ENCODE measurements at places on chromosomes 12 and 14.

DNA sequence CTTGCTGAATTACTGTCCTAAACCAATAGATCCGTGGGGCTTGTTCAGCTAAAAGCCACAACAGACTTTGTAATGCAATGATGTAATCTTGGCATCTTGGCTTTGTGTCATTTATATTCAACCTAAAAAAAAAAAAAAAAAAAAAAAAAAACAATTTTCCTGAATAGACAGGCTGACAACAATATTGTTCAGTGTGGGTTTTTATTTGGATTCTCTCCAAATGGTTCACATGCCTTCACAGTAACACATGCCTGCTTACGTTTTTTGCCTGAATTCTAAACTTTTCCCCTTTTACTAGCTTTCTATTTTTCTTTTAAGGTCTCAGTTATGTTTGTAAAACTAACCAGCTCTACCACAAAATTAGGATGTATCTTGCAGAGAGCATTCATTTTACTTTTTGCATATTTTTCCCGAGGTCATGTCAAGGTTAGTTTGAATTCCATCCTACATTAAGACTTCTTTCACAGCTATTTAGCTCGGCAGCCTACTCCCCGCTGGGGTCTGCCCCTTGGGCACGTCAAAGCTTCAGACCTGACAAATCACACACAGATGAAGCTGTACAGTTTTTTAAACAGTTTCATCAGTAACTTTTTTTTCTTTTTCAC is 213.7 kb upstream of the NPAS3 start:
- DNase-seq: peak; percentile 58

- no peak for DNase-seq
Observed at GRCh38 chr14:38387821-38388220, 131.9 kb upstream of the CLEC14A start.

- no peak for DNase-seq
Observed at GRCh38 chr14:34718750-34719304, 4.4 kb upstream of the CFL2 start.

- no peak for DNase-seq
Observed at GRCh38 chr12:68114606-68115005, 44.9 kb downstream of the IFNG start.

DNA sequence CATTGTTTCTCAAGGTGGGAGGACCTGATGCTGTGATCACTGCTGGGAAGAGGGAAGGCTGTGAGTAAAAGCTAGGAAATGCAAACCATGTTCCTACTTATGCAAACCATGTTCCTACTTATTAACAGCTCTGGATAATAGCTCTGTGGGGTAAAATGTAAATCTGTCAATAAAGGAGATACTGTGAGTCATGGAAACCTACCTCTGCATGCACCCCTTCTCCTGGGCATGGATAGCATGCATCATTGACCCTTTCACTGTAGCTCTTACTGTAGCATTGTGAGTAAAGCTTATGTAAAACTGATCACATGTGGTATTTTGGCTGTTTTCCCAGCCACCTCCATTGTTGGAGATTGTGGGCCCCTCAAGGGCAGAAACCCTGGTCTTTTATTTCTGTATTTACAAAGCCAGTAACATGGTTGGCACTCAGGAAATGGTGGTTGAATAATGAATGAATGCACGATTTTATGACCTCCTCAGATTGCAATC is 253.7 kb downstream of the GRIN2B start:
- no peak for DNase-seq

GRCh38 chr12:27164330-27165040 is 79.6 kb upstream of the STK38L start:
- no peak for DNase-seq

GRCh38 chr14:48398675-48399282 is 723.4 kb upstream of the MDGA2 start:
- DNase-seq: peak; percentile 3

DNA sequence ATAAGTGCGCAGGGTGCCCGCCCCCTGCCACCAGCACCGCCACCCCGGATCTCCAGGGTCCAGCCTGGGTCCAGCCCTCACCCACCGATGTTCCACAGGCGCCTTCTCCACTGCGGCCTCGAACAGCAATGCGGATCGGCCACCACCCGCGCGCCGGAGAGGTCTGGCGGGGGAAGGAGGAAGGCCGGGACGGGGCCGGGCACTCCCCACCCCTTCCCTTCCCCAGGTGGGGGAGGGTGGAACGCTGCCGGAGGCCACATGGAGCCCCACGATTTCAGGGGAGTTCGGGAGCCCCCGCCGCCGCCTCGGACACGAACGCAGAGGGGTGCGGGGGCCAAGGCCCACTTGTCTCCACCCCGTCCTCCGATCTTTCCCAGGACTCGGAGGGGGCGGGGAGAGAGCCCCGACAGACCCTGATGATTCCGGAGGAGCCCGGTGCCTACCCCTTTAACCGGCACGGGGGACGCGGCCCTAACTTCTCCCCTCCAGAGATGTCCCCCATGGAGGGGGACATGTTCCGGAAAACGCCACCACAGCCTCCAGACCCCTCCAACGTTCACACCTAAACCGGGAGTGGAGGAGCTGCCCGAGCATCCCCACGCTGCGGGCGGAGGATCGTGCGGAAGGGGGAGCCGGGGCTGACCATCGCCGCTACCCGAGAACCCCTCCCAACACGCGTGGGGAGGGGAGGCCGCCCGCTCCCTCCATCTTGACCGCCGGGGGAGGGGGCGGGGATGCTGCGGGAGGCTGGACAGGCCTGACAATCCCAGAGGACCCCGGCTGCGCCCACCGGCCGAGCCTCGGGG is 1.1 kb downstream of the ATXN2 start:
- no peak for DNase-seq

GRCh38 chr12:130433834-130434233 is 96.1 kb downstream of the PIWIL1 start:
- DNase-seq: no peak

- no peak for DNase-seq
Observed at GRCh38 chr12:88433997-88434703, 146.1 kb downstream of the KITLG start.

- DNase-seq: no peak
Observed at GRCh38 chr14:95645389-95645996, 40.7 kb upstream of the TCL1B start.

DNA sequence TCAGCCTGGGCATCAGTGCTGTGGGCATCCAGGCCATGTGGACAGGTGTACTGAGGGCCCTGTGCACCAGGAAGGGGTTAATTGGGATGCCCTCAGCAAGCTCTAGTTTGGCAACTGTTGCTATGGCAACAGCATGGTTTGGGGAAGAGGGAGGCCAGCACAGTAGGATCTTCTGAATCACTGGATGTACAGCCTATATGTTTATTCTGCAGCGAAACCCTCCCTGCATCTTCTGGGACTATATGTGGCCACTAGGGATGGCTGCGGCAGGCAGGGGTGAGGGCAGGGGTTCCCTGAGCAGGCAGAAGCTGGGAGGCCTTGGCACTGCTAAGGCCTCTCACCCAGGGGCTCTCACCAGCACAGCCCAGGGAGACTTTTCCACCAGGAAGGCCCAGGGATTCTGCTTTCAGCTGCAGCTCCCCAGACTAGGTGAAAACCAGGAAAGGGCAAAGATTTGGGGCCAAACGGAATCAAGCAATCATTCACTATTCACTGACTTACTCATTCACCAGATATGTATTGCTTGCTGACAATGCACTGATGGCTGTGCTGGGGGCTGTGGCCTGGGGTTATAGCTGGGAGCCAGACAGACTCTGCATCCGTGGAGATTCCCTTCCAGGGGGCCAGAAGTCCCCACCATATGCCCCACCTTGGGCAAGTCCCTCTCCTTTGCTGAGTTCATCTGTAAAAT is 42.8 kb downstream of the IRF2BPL start:
- no peak for DNase-seq

DNA sequence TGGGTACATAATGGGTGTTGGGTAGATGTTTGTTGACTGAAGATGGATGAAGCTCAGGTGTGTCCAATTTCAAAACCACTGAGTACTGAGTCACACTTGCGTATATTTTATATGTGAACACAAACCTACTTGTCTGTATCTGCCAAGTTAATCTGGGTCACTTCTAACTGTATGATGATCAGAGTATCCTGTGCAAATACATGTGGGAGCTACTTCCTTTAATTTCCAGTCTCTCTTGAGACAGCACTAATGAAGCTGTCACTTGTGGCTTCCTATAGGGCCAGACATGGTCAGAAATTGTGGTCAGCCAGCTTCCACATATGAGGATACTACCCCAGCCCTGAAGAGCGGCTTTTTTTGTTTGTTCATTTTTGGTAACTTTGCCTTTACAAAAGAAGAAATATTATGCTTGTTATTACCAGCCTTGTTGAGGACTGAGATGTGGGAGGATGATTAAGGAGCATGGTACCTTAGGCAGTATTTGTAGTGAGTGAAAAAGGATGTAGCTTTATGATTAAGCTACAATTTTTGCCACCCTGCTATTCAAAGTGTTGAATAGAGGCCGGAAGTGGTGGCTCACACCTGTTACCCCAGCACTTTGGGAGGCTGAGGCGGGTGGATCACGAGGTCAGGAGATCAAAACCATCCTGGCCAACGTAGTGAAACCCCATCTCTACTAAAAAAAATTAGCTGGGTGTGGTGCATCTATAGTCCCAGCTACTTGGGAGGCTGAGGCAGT is 32.4 kb downstream of the PLXNC1 start:
- DNase-seq: no peak

GRCh38 chr12:43964961-43965360 is 129.1 kb downstream of the TMEM117 start:
- DNase-seq: no peak

DNA sequence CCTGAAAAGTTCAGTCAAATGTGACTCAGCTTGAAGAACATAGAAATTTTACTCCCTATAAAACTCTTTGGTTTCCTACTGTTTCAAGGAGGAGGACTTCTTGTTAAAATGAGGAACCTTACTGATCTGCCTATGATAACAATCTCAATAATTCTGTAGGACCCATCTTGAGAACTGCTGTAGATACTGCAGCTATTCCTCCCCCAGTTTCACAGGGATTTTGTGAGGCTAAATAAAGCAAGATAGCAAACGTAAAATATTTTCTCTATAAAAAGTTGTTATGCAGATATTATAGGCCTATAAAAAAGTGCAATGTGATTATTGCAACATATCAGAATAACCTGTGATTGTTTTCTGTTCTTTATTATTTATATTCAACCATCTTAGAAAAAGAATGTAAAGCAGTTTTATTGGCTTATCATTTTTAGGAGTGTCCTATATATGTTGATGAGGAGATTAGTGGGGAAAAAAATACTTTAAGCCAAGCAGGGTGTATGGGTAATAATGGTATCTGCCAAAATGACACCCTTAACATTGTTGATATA is 12.1 kb downstream of the CLEC14A start:
- no peak for DNase-seq

GRCh38 chr14:61929651-61930050 is 167.4 kb downstream of the SNAPC1 start:
- no peak for DNase-seq

GRCh38 chr12:29572938-29573337 is 75.5 kb upstream of the OVCH1 start:
- DNase-seq: no peak

- no peak for DNase-seq
Observed at GRCh38 chr14:75711105-75711795, 50.2 kb downstream of the TTLL5 start.

DNA sequence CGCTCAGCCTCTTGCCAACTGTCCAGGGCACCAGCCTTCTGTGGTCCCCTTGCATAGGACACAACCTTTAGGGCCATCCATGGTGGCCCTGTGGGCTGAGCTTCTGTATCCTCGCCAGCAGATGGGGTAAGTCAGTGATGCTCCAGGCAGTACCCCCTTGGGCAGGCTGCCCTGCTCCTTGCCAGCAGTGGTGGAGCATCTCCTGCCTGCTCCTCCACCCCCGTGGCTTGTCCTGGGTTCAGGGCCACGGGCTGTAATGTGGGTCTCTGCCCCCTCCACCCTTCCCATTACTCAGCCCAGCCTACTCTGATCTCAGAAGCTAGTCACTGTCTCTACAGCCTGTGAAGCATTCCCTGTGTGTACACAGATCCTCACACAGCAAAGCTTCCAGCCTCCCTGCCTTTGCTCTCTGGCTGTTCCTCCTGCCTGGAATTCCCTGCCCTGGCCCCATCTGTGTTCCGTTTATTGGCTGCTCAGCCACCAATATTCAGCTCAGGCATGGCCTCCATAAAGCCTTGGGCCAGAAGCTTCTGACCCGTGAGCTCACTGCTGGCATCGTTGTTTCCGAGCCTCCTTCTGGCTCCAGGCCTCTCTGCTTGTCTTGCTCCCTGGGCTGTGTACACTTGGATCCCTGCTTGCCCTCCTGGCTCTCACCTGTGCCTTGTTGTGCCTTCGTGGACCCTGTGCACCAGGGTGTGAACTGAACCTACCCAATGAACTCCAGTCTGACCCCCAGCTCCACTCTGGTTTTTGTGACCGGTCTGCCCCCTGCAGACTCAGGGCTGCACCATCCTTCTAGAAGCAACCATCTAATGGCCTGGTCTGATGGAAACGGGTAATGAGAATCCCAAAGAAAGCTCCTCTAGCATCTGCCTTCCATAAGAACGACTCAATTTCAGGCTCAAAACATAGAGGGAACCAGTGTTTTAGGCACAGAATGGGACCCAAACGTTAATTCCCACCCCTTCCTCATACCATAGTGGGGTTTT is 177.0 kb upstream of the PRMT8 start:
- no peak for DNase-seq

All from HFF-Myc (cell line).